ENCODE measurements at places on chromosomes 3 and 15. TPM values are rescaled to one million over a fixed set of nuclear protein-coding genes. Genes with fewer than 3 reads are reported as not detected.

DNA sequence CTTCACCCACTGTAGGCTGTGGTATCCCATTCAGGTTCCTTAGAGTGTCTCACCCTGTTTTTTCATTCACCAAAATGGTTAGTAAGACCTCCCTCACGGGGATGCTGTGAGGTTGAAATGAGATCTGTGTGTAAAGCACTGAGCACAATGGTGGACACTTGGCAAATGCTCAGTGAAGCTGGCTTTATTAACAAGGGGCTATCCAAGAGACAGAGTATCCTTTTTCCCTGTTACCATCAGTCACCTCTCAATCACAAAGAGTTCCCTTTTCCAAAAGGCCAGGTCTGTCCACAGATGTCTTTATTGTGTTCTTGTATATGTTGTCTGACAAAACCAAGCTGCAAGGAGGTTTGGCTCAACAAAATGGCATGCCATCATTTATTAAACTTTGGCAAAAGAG lies 138.9 kb upstream of the RARB start:
- H3K36me3 ChIP-seq, result no peaks in the 10 kb centered on the region
- no peak for DNase-seq
- no peak overlapping the region for H3K4me3 ChIP-seq
- no peaks in the 10 kb centered on the region for H3K4me1 ChIP-seq
- H3K27me3 ChIP-seq, result no peaks in the 10 kb centered on the region

DNA sequence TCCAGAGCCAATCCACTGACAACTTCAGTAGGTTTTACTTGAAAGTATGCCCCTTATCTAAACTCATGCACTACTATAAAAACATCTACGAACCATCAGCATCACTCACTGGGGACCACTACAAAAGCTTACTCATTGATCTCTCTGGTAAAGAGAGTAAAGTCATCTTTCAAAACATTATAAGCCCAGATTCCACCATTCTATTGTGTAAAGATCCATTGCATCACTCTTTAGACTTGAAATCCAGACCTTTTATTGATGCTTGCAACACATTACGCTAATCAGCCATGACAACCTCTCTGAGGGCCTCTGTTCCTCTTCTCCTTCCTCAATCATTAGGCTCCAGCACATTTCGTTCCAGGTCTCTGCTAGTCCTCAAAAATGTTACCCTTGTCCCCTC lies 248.9 kb upstream of the WNT5A start:
- no peak for DNase-seq
- H3K4me1 ChIP-seq, result no peaks in the 10 kb centered on the region
- H3K27me3 ChIP-seq, result no peaks in the 10 kb centered on the region
- H3K36me3 ChIP-seq, result no peaks in the 10 kb centered on the region
- no peak overlapping the region for H3K27ac ChIP-seq

DNA sequence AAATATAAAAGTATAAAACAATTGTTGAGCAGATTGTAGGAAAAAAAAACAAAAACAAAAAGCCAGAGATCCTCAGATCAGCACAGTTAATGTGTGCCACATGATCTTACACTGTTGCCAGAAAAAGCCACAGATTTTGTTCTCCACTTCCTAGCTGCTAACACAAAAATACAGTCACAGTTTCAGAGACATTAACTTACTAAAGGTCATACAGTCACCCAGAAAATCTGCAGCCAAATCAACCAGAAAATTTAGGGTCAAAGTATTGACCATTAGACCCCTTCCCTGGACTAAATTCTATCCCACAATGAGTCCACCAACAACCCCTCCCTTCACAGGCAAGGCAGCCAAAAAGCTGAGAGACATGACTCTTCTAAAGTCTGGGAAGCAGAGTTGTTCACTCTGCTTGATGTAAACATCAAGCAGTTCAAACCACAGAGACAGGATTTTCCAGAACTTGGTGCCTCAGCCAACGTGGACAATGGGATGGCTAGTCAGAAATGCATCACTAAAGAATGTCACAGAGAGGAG lies 59.1 kb downstream of the SST start:
- H3K27ac ChIP-seq, result no peak overlapping the region
- DNase-seq, result no peak

DNA sequence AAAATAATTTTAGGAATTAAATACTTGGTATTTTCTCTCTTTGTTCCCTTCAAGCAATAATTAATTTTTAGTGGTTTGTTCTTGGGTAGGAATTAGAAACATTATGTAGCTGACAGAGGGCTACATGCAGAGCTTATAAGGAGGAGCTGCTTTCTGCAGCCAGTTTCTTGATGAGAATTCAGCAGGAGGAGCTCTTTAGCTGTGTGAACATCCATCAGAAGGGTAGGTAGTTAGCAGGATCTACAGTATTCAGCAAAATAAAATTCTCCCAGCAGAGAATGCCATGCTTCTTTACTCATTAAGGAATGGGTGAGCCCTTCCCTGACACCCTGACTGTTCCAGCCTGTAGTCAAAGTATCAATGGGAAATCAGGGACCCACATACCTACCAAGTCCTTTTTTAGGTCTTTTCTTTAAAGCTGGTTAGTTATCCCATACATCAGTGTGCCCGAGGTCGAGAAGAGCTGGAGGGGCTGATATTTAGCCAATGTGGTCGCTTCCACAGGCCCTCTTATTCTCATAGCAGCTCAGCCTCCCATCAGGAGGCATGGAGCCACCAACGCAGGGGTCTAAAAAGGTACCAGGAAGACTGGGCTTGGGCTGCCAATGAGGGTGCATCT lies 54.0 kb downstream of the KCNAB1 start:
- peaks cover 7% of the 10 kb centered on the region for H3K4me1 ChIP-seq

DNA sequence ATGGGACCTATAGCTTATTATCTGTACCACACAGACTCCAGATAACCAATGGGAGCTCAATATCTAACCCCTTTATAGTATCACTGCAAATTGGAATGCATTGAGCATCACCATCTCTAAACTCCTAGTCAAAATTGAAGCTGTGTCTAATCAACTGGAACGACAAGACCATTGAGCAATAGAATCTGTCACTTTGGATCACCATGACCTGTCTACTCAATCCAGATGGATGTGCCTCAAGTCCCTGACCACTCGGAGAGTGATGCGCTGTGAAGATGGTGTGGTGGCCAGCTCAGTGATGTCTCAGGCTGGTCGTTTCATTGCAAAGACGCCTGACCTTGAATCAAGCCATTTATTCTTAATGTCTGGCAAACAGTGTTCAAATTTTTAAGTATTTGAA lies 160.5 kb downstream of the SEMA6D start:
- no peak overlapping the region for H3K27ac ChIP-seq
- no peaks in the 10 kb centered on the region for H3K4me1 ChIP-seq
- H3K27me3 ChIP-seq, result no peaks in the 10 kb centered on the region
- no peaks in the 10 kb centered on the region for H3K36me3 ChIP-seq
- H3K4me3 ChIP-seq, result no peak overlapping the region
- DNase-seq, result no peak

DNA sequence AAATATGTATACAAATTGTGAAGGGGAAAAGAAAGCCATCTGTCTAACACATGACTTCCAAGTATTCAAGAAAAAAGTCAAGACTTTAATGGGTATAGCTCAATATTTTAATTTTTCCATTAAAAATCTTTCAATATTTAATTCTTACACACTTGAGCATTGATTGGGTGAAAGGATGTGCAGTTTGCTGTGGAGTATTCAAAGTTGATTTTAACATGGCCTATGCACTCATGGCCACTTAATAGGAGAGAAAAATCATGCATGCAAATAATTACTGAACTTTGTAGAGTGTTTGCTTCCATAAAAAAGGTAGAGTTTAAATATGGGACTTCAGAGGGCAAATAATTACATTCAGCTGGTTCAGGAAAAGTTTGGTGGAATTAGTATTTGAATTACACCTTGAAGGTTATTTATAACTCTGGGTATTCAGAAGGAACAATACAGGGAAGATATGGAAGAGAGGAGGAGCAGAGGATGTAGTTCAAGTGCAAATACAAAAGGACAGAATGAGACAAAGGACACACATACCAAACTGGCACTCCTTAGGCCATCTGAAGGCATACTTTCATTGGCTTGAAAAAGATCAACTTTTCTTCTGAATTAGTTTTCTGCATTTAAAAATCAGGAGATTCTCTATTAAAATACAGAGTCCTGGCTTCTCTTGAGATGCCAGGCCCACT lies 90.1 kb downstream of the OTOL1 start:
- H3K4me3 ChIP-seq, result no peak overlapping the region
- H3K27me3 ChIP-seq, result no peaks in the 10 kb centered on the region
- DNase-seq, result no peak
- no peaks in the 10 kb centered on the region for H3K4me1 ChIP-seq

GRCh38 chr15:60128710-60129109 lies 124.6 kb downstream of the FOXB1 start:
- peaks cover 9% of the 10 kb centered on the region for H3K4me1 ChIP-seq
- no peak overlapping the region for H3K4me3 ChIP-seq
- no peak for DNase-seq
- H3K36me3 ChIP-seq, result no peaks in the 10 kb centered on the region
- no peaks in the 10 kb centered on the region for H3K27me3 ChIP-seq
- H3K27ac ChIP-seq, result no peak overlapping the region

DNA sequence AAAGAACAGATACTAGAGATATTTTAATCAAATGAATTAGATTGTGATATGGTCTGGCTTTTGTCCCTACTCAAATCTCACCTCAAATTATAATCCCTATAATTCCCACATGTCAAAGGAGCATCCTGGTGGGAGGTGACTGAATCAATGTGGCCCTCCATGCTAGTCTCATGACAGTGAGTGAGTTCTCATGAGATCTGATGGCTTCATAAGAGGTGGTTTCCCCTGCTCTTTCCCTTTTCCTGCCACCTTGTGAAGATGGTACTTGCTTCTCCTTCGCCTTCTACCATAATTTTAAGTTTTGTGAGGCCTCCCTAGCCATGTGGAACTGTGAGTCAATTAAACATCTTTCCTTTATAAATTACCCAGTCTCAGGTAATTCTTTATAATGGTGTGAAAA lies 82.8 kb downstream of the FAIM start:
- H3K4me3 ChIP-seq, result no peak overlapping the region
- peaks cover 12% of the 10 kb centered on the region for H3K4me1 ChIP-seq
- H3K36me3 ChIP-seq, result no peaks in the 10 kb centered on the region
- DNase-seq, result no peak
- no peaks in the 10 kb centered on the region for H3K27me3 ChIP-seq

GRCh38 chr15:94246016-94246415 lies 14.7 kb downstream of the MCTP2 start:
- no peak overlapping the region for H3K27ac ChIP-seq
- H3K27me3 ChIP-seq, result no peaks in the 10 kb centered on the region
- H3K4me3 ChIP-seq, result no peak overlapping the region
- no peaks in the 10 kb centered on the region for H3K36me3 ChIP-seq

Gene FETUB
- total RNA-seq, result not detected

Gene SI
- not detected for total RNA-seq

Gene SH3GL3
- total RNA-seq, result not detected

Gene ACSBG1
- not detected for total RNA-seq

Gene DPPA2
- total RNA-seq, result not detected

All from pancreas (tissue), 10 donors.